Activated T-cell treated with anti-CD3 and anti-CD28 coated beads for 24 hours (primary cell): ENCODE measurements at places on chromosomes 1 and 21.

DNA sequence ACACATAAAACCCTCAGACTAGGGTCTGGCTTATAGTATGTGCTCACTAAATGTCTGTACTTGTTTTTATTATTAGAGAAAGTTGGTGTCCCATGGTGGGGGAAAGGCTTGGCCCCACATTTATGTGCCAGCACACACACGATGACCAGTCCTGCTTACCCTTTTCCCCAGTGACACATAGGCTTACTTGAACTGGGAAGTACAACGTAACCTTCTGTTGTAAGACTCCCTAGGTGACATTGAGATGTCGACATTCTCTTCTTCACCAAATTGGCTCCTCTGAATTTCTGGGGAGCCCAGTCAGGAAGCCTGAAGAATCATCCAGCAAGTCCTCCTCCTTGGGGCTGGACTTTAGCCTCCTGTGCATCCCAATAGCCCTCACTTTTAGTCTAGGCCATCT is 1.7 kb upstream of the MECR start:
- DNase-seq, result no peak

DNA sequence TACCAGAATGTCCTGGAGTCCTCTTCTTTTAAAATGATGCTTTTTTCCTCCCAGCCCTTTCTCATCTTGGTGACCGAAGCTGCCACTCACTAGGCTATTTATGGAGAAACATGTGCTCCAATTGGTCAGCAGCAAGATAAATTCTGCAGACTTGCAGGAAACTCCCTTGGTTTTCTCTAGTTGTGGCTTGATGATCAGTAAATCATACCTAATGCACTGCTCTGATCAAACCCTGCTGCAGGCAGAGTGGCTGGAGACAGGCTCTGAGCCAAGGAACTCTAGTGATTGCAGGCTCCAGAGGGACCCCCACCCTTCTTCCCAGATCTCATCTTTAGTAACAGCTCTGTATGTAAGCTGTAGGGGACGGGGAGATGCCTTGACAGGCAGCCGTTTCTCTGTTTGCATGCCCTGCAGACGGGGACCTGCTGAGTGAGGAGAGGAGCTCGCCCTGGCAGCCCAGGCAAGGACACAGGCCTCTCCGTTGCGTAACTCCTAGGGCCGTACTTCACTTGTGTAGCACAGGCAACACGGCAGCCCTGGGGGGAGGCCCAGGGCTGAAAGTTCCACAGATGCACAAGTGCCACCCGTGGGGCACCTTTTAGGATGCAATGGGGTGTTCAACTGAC is 14.5 kb downstream of the SLC6A17 start:
- DNase-seq, result no peak

GRCh38 chr1:8213676-8214075 is 104.2 kb upstream of the SLC45A1 start:
- DNase-seq, result no peak

DNA sequence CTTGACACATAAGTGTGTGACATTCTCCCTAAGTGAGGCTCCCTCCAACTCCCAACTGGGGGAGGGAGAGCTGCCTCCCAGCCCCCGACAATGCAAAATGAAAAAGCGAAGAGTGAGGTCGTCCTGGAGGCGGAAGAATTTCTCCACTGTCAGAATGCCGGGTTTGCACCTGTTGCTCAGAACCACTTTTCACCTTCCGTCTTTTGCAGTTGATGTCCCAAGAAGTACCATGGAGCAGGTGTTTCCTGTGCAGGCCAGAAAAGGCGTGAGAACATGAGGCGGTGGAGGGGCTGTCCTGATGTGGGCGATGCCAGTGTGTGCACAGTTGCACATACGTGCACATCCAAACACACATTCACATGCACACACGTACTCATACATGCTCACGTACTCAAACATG is 158.6 kb upstream of the AJAP1 start:
- DNase-seq, result no peak

- DNase-seq, result no peak
Measured at GRCh38 chr1:203528976-203529835, 35.3 kb downstream of the OPTC start.

- no peak for DNase-seq
Measured at GRCh38 chr1:228313536-228314277, 92.9 kb downstream of the TRIM11 start.

GRCh38 chr21:43890042-43890441 is 25.0 kb downstream of the AGPAT3 start:
- DNase-seq, result no peak

- no peak for DNase-seq
Measured at GRCh38 chr1:114102136-114102535, 51.5 kb downstream of the SYT6 start.

- no peak for DNase-seq
Measured at GRCh38 chr1:21536218-21536617, 27.0 kb downstream of the ALPL start.

DNA sequence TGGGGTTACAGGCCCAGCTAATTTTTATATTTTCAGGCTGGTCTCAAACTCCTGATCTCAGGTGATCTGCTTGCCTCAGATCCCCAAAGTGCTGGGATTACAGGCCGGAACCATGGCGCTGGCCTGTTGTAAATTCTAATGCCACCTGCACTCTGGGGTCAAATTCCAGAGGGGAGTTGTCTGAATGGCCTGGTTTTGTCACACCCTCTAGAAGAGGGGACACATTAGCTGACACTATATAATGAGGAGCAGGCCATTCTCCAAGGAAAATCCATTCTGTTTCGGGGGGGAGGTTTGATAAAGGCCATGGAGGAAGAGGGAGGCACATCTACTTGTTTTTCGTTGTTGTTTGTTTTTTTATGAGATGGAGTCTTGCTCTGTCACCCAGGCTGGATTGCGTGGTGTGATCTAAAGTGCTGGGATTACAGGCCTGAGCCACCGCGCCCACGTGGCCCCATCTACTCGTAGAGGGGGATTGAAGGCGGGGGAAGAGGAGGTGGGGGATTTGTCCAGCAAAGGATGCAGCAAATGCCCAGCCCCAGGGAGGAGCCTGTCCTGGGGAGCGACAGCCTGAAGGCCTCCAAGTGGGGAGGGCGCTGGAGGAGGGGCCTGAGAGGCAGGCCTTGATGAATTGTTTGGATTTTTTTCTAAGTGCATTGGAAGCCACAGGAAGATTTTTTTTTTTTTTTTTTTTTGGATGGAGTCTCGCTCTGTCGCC is 78.4 kb upstream of the SLC45A1 start:
- DNase-seq, result no peak

- no peak for DNase-seq
Measured at GRCh38 chr1:45922813-45923212, 119.4 kb downstream of the MAST2 start.

GRCh38 chr1:223346311-223346710 is 17.7 kb downstream of the SUSD4 start:
- DNase-seq, result no peak

DNA sequence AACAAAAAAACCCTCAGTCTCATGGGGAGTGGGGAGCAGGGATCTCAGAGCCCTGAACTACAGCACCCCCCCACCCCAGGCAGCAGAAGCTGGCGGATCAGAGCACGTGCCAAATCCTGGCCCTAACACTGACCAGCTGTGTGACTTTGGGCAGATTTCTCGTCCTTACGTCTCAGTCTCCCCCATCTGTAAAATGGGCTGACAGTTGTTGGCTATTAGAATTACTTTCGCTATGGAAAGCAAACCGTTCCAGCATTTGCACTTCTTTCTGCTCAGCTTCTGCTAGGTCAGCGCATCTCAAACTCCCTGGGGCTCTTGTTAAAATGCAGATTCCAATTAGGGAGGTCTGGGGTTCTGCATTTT is 15.5 kb downstream of the TNFRSF8 start:
- no peak for DNase-seq

DNA sequence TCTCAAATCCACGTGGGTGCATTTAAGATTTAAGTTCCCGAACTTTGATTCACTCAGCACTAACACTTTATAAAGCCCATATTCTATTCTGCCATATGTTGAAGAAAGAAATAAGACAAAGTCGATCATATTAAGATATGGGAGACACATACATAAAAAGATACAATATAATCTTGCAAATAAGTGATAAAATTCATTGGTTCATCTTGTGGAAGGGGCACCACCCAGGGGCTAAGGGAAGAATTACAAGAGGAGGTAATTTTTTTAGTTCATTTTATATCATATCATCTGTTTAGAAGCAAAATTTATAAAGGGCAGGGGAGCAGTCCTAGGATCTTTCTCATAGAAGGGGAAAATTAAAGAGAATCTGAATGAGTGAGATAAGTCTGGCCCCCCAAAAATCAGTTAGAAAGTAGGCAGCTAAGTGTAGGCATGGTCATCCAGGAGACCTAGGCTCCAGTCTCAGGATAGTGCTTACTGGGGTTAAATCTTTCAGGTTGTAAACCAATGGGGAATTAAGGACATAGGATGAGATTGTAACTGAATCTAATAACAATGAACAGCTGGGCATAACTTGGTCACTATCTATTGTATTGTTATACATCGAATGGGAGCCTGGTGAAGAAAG is 124.2 kb upstream of the L1TD1 start:
- DNase-seq, result no peak

DNA sequence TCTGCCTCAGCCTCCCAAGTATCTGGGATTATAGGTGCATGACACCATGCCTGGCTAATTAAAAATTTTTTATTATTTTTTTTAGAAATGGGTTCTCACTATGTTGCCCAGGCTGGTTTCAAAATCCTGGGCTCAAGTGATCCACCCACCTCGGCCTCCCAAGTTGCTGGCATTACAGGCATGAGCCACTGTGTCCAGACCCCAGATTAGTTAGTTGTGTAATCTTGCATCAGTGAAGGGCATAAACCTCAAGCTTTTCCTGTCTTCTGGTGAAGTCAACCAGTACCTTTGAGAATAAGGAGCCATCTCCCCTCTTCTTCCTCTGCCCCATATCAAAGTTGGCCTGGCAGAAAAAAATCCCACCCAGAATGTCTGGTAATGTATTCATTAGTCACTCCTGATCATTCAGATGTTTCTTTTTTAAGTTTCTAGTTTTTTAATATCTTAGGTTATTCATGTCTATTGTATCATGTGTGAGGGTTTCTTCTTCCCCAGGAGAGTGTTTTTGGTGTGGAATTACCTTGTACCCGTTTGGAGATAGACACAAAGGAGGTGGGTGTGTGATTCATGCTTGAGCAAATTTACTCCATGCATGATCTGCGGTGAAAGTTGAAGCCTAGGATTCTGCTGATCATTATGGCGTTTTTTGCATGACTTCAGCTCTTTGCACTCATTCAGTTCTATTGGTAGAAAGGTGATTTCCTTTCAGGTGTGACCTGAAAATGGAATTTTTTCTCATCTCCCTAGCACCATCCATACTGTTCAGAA is 144.0 kb downstream of the FMN2 start:
- DNase-seq, result no peak
